Neural progenitor cell (in vitro differentiated cells): ENCODE measurements at places on chromosomes 2 and 18.
A peak's percentile ranks its signal among the peaks of the same experiment; 100 is the strongest.

GRCh38 chr2:57892920-57893319 is 153.7 kb upstream of the VRK2 start:
- no peak for DNase-seq

DNA sequence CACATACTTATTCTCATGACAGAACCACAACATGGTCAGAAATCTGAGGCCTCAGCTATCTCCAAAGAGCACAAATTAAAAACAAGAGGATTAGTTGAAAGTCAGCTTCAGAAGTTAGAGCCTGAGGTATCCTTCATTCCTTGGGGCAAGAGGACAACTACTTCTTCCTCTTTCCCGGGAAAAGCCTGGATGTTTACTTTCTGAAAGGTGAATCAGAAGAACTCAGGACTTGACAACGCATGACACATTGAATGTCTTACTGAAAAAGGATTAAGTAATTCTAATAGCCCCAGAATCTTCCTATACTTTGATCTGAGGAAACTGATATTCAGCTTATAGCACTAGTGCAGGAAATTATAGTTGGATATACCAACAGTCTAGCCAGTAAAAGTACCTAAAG is 573.2 kb downstream of the METTL4 start:
- no peak for DNase-seq

DNA sequence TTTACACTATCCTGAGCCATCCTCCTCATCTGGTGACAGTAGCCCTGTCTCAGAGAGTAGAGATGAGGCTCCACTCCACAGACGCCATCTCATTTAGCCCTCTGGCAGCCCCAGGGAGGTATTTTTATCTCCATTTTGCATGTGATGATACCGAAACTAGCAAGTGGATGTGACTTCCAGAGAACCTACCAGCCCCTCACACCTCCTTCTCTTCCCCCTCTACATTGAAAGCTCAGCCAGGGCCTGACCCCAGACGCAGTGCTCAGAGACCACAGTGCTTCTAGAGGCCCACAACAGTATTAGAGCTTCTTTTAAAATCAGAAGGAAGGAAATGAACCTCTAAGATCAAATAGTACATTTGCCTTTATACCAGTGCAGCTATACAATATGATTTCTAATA is 8.3 kb downstream of the GYPC start:
- no peak for DNase-seq

DNA sequence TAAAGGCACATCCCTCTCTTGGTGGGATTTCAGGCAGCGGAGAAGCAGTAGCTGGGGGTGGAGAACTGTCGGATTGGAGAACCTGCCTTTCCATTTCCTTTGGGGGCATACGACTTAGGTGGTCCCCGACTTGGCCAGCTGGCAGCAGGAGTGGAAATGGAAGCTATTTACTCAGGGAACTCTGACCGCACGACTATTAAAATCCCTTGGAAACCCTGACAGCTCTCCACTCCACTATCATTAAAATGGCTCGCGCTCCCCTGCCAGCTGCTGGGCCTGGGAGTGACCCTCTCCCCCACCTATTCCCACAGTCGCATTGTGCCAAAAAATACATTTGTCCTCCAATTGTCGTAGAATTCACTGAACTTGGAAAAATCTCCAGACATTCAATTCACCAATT is 77.7 kb upstream of the APCDD1 start:
- no peak for DNase-seq

DNA sequence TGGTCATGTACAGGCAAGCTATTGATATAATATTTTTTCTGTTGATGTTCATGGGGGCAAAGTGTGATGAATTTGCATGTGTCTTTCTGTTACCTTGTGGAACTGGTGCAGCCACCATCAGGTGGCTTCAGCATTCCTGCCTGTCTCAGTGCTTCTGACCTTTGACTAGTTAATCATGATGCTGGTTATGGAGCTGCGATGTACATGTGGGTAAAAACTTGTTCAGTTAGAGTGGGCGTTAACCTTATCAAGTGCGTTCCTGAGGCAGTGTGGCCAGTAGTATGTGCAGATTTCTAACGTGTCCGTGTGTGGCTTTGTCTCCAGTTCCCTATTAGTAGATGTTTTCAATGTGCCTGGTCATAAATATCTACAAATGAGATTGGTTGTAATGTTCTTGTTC is 127.4 kb upstream of the ZSWIM2 start:
- no peak for DNase-seq

DNA sequence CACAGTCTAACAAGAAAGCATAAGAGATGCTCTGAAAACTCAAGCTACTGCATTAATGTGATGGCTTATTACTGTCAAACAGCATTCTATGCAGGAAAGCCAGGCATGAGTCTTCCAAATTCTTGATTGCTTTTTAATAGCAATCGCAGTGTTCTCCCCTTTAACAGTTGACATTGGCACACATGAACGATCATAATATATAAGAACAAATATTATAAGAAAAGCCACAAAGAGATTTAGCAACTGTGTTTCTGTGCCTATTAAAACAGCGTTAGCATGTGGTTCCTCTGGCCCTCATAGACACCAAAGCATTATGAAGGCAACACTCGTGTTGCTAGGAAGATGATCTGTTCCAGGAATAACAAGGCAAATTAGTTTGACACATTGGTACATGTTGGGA is 245.0 kb downstream of the ACKR3 start:
- DNase-seq: no peak

- no peak for DNase-seq
Observed at GRCh38 chr2:160334028-160334741, 134.1 kb upstream of the ITGB6 start.

DNA sequence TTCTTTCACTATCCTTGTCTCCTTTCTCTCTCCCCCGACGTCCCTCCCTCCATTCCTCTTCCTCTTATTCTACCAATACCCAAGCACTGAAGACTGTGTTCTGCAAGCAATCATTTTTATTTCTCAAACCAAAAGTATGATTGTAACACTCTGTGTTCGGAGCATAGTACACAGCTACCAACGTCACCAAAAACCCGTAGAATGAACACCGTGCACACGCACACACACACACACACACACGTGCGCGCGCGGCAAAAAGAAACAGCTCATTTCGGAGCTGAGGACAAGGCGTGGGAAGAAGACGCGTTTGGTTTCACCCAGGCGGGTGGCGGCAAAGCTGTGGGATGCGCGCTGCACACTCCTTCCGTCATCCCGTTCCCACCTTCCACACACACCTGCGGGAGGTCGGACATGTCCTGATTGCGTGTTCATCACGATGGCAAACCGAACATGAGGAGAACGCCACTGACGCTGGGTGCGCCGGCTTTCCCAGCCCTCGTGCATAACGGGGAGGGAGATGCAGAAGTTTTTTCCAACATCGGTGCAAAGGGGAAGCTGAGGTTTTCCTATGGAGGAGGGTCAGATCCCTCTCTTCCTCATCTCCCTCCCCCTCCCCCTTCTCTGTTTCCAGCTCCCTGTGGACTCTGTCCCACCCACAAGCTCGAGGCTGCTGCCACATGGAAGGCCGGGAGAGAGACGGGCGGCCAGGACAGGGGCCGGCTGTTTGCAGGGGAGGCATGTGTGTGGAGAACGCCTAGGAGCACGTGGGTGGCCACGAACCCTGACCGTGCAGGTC is 20.4 kb downstream of the MBP start:
- no peak for DNase-seq

- DNase-seq: no peak
Observed at GRCh38 chr2:172436889-172437288, 9.5 kb downstream of the ITGA6 start.

- DNase-seq: peak; percentile 56
Observed at GRCh38 chr2:120873958-120874887, 138.6 kb downstream of the GLI2 start.

- no peak for DNase-seq
Observed at GRCh38 chr2:190535121-190535439, 558 bp upstream of the NEMP2 start.

DNA sequence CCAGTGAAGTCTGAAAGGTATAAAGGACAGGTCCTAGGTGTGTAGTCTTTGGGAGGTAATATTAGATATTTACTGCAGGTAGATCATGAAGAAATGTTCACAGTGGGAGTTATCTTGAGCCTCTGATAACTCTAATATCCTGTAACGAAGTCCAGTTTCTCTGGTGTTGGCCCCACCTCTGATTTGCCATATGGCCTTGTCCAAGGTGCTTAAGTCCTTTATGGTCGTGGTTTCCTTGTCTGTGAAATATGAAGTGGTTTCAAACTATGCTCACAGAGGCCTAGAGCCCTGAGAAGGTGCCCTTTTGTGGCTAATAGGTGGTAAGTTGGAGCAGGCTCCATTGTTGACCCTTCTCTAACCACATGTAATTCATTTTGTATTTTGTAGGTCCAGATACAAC is 190.7 kb downstream of the ICOS start:
- DNase-seq: no peak

DNA sequence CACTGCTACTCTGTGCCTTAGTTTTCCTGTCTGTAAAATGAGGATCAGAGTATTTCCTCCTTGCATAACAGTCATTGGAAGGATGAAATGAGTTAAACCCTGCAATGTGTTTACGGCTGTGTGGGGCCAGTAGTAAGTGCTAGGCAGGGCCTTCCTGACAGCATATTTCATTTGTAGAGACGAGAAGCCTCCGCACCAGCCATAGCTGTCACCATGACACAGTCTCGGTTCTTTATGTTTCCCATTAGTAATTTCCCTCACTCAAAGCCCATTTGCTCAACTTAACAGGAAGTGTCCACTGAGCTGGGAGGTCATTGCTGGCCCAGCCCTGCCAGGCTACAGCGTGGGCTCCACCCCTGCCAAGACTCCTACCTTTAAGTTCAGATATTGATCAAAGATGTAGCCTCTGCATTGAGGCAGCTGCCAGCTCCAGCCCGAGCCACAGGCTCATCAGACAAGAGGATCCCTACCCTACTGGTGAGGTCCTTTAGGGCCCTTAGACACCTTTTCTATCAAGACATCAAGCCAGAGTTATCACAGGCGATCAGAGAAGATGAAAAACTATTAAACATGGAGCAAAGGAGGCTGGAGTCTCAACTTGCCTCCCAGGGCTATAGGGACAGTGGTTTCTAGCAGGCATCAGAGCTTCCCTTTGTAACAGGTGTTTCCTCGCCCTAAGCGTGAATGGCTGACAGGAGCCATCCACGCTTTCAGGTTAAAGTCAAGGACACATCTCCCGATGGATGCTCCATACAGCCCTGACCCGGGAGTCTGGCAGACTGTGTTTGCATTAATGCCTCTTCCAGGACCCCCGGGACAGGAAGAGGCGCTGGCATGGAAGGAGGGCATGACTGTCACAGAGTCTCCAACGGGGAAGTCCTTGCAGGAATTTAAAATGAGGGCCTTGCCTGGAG is 251.7 kb downstream of the NDUFA10 start:
- no peak for DNase-seq

DNA sequence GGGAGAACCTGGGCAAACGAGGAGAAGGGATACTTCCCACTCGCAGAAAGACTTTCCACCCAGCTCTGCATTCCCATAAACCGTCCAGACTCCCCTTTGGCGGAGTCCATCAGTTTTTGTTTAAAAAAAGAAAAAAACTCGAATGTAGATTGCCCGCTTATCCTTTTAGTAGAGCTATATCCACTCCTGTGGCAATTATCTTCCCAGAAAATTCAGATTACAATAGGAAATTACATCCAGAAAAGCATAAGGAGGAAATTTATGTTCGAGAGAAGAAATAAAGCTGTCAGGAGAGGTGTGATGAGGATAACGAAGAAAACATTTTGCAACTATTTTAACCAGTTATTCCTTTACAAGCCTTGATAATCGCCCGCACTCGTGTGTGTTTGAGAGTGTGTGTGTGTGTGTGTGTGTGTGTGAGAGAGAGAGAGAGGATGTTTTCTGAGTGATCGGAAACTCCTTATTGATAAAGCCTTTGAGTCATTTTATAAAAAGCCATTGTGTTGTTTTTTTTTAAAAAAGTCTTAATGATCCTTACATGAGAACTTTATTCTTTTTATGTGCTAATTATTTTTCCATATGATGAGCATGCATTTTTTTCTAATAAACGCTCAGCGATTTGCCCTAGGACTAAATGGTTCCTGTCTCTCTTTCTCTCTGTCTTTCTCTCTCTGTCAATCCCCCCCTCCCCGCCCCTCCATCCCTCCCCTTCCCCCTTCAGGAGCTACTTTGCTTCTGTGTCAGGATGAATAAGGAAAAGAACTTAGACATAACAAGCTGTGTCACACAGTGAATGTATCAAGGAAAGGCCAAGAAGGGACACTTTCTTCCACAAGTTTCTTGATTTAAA is 1.1 kb upstream of the PPP3R1 start:
- peak; percentile 51 for DNase-seq

GRCh38 chr18:6256521-6256920 is 158.2 kb downstream of the L3MBTL4 start:
- DNase-seq: no peak

DNA sequence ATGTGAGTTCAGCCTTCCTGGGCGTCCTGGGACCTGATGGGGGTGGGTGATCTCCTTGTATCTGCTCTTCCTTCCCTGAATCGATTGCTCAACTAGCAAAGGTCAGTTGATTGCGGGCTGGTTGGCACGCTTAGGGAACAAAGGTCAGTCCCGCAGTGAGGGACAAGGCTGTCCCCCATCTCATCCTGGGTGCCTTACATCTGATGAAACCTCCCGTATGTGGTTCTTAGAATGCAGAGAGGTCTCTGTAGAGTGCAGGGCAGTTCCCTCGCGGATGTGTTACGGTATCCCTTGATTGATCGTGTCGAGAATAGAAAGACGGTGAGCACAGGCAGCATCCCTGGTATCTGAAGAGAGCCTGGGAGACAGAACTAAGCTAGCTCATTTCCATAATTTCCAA is 56.4 kb upstream of the RBM44 start:
- no peak for DNase-seq

DNA sequence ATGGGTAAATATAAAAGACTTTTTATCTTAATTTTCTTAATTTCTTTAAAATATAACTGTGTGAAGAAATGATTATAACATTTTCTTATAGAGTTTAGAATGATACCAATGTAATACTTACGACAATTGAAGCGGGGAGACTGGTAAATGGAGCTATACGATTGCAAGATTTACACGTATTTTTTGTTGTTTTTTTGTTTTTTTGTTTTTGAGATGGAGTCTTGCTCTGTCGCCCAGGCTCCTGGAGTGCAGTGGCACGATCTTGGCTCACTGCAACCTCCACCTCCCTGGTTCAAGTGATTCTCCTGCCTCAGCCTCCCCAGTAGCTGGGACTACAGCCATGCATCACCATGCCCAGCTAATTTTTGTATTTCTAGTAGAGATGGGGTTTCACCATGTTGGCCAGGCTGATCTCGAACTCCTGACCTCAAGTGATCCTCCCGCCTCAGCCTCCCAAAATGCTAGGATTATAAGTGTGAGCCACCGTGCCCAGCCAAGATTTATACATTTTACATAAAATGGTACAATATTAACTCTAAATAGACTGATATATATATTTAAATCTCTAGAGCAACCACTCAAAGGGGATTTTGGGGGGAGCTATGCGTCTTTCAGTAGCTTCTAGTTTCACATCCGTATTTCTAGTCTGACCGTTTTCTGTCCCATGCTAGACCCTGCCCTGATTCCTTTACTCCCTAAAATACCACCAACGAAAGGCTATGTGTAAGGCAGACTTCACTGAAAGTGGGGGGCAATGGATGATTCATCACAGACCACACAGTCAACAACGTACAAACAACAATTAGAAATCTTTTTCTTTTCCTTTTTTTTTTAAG is 28.2 kb upstream of the ATG16L1 start:
- no peak for DNase-seq
